ENCODE measurements at places on chromosomes 1 and 21.
A peak's percentile ranks its signal among the peaks of the same experiment; 100 is the strongest.

GRCh38 chr1:73516451-73516850 lies 681.5 kb downstream of the LRRIQ3 start:
- DNase-seq, result no peak

DNA sequence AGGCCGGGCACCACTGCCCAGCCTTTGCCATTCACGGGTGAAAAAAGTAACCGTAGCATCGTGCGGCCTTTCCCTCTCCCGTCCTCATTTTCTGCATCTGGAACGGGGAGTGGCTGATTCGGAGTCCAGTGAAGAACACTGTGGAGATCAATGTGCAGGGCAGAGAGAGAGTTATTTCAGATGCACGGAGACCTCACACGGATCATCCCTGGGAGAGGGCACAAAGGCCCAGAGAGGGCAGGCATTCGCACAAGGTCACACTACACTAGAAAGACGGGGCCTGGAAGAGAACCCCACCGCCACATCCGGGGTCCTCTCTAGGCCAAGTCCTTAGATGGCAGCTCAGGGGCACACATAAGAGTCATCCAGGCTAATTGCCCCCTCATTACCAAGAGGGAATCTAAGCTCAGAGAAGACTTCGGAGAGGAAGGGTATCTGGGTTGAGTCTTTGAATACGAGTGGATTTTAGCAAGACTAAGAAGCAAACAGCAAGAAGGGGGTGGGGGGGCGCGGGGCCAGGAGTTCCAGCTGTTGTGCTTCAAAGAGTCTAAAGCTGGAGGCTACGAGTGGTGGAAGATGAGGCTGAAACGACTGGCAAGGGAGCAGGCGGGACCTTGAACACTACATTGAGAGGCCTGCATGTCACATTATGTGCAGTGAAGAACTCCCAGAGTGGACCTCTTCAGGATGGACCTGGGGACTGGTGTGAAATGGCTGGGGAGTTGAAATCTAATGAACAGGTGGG lies 857 bp downstream of the GPX7 start:
- no peak for DNase-seq

- no peak for DNase-seq
Measured at GRCh38 chr1:184158896-184159681, 107.6 kb downstream of the TSEN15 start.

DNA sequence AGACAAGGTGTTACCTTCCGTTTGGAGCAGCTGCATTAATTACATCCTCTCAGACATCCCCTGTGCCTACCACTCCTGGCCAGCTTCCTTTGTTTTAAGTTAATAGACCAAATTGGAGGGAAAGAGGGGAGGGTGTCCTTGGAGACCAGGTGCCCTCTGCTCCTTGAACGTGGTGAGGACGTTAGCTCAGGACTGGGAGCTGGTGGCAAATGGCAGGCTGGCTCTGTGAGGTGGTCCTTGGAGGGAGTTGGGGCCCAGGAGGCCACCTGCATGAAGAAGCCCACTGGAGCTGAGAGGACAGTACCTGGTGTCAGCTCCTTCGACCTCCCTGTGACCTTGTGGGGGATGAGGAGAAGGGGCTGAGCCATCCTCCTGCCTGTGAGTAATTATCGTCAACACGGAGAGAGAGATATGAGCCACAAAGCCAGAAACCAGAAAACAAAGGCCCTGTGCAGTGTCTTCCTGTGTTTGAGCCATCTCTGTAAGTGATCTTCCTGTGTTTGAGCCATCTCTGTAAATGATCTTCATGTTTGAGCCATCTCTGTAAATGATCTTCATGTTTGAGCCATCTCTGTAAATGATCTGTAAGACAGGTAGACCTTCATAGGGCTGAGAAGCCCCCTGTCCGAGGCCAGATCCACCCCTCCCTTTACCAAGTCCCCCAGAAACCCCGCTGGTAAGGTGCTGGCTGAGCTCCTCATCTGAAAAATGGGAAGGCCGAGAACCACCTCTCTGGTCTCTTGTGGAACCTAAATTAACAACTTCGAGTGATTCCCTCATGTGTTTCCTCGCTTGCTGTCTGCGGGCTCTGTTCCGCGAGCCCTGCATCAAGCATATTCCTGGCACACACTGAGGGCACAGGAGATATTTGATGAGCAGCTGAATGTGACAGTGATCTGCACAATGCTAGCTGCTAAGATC lies 126.0 kb downstream of the CAMTA1 start:
- no peak for DNase-seq

DNA sequence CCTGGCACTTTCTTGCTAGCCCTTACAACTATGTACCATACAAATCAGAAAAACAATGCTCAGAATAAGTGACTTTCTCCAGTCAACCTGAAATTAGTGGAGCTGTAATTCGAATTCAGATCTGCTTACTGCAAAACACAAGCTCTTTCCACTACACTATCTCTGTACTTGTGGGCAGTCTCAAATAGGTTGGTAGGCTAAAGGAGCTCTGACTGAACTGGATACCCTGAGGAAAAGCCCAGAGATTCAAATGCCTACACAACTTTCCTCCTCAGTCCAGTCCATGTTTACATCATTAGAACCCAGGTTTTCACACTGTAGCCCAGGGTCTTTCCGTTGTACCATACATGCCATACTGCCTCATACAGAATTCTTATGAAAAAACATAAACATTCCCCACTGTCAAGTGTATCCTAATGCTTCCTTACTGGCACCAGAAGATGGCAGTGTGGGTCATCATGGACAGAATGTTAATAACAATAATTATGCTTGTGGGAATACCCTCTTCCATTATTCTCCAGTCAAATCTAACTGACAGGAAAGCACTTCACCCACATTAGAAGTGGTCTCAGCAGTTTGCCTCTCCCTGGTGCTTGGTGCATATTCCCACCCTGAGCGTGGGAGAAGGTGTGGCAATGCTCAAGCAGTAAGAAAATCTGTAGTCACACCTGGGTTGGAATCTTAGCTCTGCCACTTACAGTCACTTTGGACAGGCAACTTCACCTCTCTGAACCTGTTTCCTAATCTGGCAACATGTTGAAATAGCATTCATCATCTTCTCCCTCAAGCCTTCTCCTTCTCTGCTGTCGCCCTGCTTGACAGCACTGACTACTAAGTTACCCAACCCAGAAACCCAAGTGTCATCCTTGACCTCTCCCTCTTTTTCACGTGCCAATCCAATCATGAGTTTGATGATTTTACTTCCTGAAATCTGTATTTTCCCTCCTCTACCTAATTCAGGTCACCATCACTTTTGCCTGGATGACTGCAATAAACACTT lies 14.4 kb upstream of the ZFYVE9 start:
- DNase-seq, result peak; percentile 15

- no peak for DNase-seq
Measured at GRCh38 chr1:41450747-41451285, 33.7 kb downstream of the EDN2 start.

DNA sequence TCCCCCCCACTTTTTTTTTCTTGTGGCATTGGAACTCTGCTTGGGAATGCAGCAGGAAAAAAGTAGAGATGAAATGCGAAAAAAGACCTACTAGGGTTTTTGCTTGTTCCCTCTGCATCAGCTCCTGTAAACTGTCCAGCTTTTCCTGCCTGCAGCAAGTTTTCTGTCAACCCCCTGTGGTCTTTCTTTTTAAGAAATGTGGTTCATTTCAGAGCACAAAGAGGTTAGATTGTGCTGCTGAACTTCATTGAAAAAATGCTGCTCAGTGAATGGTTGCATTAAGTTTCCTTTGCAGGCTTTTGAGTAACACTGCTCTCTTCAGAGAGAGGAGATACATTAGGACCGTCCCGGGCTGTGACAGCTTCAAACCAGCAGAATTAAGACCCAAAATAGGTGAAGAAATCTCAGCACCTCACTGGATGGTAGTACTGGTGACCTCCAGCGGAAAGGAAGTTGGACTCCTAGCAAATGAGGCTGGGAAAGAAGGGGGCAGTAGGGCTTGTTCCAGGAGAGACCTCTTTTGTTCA lies 80.7 kb downstream of the NDUFS5 start:
- no peak for DNase-seq

DNA sequence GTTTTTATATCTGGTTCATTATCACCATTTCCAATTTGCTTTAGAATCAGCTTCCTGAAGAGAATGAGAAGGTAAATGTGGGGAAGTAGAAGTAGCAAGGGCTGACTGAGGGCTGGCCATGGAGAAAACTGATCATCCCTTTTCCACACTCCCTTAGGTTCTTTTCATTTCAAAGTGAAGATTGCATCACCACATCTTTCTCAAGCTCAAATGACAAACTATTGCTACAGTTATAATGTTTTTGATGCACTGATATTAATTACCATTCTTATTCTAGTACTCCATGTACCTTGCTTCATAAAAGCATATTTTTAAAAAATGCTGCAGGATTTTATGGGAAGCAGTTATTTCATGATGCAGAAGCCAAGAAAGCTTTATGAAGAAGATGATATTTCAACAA lies 7.9 kb upstream of the AK5 start:
- no peak for DNase-seq

DNA sequence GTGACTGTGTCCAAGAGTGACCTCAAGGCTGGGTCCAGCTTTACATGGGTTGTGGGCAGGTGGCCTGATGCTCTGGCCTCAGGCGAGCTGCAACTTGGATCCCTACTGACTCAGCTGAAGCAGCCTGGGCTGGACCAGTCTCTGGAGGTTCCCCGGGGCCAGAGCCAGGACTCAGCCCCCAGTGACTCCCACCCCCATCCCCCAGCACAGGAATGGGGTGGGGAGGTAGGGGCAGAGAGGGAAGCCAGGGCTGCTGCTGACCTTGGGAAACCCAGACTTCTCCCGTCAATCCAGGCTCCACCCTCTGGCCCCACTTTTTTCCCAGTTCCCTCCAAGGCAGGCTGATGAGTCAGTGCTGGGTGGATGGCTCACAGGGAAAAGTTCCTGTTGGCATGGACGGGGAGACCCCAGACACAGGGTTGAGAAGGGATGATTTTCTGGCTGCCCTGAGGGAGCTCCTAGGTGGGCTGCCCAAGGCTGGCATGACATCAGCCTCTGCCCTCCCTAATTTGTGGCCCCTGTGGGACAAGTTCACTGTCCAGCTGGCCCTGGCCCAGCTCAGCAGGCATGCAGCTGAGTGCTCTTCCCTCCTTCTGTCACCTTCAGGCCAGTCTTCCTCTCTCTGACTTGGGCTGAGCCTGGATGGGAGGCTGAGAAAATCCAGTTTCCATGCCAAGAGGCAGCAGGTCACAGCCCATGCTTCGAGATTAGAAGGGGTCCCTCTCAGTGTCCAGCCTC lies 2.2 kb downstream of the ZC3H12A start:
- DNase-seq, result no peak

- no peak for DNase-seq
Measured at GRCh38 chr1:198128533-198128932, 28.3 kb upstream of the NEK7 start.

- no peak for DNase-seq
Measured at GRCh38 chr1:50968821-50969610, 1.0 kb upstream of the CDKN2C start.

DNA sequence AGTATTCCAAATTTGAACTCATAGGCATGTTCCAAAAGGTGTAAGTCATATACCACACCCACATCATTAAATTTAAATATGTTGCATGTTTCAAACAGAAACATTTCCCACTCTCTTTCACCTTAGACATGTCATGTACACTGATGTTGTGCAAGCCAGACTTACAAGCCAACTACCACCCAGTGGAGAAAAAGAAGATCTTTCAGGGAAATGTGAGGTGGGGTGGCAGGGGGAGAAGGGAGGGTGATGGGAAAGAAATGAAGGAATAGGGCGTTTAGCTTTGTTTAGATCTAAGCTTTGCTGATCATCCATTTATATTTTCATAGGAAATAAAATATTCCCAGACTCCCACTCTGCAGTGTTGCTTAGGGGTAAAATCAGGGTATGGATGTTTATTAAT lies 1.6 kb downstream of the NEGR1 start:
- DNase-seq, result no peak

DNA sequence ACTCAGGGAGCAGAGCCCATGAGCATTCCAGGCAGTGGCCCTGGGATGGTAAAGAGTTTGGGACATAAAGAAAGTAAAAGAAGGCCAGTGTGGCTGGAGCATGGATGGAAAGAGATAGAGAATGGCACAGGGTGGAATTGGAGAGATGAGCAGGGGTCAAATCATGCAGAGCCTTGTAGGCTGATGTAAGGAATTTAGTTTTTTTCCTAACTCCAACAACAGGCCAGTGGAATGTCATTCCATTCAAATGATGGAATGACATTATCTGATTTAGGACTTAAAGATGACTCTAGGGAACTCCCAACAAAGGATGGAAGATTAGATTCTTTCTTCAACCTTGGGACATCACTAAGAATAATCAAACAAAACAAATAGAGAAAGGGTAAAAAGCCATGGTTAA lies 12.8 kb upstream of the S100A2 start:
- DNase-seq, result no peak

DNA sequence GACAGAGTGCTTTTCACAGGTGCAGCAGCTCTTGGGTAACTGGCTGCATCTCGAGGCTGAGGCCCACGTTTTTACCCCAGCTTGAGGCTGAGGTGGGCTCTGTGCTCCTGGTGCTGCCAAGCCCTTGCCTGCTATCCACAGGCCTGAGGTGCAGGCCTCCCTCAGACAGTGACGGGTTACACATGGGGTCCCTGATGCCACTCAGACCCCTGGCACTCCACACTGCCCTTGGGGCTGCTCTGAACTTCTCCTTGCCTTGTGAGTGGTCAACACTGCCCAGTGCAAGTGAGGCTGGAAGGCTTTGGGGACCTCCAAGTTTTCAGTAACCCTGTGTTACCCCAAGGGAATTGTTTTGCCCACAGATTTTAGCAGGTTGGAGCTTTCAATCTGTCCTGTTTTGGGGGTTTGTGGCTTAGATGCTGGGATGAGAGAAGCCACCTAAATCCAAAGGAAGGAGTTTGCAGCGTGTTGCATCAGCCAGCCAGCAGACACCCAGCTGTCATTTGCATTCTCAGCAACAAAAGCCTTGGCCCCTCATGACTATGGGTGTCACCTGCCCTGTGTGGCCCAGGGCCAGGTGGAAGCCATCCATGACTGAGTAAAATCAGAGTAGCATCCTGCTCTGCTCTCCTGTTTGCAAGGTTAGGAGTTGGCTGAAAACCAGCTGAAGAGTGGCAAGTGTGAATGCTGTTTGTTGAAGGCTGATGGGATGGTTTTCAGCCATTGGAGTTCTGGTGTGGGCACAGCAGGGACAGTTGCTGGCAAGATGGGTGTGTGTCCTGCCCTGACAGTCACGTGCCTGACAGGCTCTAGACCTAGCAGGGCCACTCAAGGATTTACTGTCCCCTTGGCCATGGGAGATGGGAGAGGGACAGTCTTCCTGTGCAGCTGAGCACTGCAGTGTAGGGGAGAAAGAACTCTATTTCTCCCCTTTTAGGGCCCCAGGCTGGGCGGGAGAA lies 3.2 kb downstream of the RNF187 start:
- DNase-seq, result no peak

GRCh38 chr21:40567501-40567900 lies 279.5 kb downstream of the DSCAM start:
- DNase-seq, result no peak
